ENCODE measurements at places on chromosomes 1 and 21.

GRCh38 chr1:61123326-61123725, 41.0 kb downstream of the NFIA start:
- DNase-seq, result no peak

GRCh38 chr1:162372159-162373071, 4.2 kb downstream of the SPATA46 start:
- DNase-seq, result no peak

- DNase-seq, result no peak
These were observed 98.6 kb downstream of the OLFM3 start for GRCh38 chr1:101898137-101898536.

DNA sequence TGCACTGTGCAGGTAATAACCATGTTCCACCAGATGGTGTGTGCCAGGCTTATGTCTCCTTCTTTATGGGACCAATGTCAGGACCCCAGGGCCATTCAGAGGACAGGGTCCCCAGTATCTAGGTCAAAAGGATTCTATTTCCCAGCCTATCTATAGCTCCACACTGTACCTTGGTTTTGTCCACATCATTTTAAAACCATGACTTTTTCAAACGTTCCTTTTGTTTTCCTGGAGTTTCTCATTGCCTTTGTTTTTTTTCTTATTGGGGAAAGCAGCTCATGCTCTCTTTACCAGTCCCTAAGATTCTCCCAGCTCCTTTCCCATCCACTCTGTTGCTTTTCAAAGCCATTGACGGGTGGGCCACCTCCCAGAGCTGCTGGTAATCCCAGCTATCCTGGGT, 12.6 kb downstream of the PLCH2 start:
- DNase-seq, result no peak

GRCh38 chr1:204222764-204223055, 8.9 kb upstream of the GOLT1A start:
- DNase-seq, result no peak

DNA sequence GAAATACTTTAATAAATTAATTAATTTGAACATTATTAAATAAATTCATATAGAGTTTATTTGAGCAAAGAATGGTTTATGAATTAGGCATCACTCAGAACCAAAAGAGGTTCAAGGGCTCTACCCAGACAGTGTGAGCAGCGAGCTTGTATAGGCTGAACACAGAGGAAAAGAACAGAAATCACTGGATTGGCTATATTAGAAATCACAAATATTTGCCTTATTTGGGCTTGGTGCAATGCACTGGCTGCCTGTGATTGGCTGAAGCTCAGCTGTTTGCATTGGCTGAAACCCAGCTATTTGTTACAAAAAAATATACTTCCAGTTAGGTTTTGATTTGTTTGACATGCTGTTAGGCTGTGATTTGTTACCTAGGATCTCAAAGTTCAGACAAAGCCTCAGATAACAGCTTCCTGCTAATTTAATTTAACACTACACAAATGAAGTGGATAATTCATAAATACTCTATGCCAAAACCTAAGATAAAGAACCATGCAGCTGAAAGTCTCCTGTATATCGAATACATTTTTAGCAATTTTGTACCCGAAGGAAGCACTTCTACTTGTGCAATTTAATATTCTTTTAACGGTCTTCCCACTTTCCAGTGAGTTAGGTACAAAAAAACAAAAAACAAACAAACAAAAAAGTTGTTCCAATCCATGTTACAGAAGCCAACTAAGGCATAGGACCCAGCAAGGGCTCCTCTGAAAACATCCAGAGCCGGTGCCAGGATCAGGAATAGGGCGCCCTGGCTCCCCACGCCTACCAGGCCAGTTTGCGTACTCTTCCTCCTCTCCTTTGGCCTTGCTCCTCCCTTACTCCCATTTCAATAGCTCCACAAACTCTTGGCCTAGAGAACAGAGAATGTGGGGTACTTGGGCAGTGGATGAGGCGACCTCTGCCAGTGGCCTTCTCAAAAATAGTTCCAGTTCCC, 179.1 kb downstream of the DUSP10 start:
- no peak for DNase-seq

- peak; percentile 78 for DNase-seq
These were observed 35.8 kb upstream of the CCN1 start for GRCh38 chr1:85544689-85545215.

- DNase-seq, result peak; percentile 14
These were observed 602.9 kb upstream of the CAMK1G start for GRCh38 chr1:208980605-208981004.

DNA sequence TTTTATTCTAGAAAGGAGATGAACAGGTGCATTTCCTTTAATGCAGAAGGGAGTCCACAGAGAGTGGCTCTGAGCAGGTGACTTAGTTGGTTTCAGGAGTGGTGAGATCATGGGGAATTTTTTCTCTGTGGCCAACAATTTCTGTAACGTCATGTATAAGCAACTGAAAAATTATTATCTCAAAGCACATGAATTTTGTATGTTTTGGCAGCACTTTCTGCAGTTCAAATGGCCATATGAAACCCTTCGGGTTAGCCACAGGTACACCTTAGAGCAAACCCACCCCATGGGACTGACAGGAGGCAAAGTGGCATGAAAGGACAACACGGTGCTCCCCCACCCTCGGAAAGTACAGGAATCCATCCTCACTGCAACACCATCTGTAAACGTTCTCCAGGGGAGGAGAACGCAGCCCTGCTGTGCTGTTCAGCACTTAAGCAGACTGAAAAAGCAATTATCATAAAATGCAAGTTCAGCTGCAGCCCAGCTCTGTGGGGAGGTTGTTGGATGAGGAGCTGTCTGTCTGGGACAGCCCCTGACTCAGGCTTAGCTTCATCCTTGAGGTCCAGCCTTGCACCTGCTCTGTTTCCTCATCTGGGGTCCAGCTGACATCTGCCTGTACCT, 55.8 kb upstream of the CLDN14 start:
- no peak for DNase-seq

Data from fibroblast of skin of right biceps (primary cell).